ENCODE measurements at places on chromosomes 4 and X.

DNA sequence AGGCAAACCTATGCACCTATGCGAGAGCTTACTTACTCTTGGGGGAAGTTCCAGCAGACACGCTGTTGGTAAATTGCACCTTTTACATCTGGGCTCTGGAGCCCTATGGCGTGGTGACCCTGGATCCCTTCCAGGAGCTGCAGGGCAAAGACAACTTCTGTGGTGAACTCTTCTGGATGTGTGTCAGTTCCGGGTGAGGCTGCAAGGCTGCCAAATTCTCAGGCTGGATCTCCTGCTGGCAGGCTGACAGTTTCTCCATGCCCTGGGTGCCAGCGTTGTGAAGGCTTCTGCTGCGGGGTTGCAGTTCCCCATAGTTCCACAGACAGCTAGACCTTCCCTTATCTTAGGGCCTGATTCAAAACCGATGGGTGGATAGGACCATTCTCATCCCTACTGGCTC lies 37.9 kb downstream of the RAP2C start:
- no peak for DNase-seq

DNA sequence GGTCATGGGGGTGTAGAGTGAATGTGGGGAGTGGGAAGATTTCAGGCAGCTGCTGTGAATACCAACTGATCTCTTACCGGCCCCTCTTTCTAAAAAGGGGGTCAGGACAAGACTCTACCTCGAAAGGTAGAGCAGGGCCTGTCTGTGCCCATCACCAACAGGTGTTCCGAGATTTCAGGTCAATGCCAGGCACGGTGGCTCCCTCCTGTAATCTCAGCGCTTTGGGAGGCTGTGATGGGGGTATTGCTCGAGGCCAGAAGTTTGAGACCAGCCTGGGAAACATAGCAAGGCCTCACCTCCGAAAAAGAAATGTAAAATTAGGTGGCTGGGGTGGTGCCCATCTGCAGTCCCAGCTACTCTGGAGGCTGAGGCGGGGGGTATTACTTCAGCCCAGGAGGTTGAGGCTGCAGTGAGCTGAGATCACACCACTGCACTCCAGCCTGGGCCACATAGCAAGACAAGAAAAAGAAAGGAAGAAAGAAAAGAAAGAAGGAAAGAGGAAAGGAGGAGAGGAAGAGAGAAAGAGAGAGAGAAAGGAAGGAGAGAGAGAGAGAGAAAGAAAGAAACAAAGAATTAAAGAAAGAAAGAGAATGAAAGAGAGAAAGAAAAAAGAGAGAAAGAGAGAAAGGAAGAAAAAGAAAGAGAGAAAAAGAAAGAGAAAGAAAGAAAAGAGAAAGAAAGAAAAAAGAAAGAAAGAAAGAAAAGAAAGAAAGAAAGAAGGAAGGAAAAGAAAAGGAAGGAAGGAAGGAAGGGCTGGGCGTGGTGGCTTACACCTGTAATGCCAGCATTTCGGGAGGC lies 50.1 kb downstream of the CRLF2 start:
- DNase-seq = no peak

- DNase-seq = no peak
Measured at GRCh38 chrX:129649268-129650182, 5.2 kb downstream of the APLN start.

DNA sequence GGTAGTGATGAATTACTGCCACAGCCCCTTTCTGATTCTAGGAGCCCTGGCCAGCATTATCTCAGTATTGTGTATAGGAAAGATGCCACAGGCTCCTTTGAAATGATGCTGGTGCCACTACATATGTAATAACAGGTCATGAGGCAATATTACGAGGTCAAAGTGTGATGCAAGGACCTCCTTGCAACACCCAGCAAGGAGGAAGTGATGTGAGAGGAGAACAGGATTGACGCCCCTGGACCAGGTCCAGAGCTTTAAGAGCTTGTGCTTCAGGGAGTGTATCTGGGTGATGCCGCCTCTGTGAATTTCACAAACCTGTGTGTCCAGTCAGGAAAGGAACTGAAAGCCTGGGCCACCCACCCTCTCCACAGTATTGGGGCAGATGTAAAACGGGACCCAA lies 261.8 kb downstream of the MID1IP1 start:
- DNase-seq = no peak

GRCh38 chr4:16154451-16154850 lies 70.6 kb upstream of the PROM1 start:
- no peak for DNase-seq

GRCh38 chr4:122624205-122624604 lies 3.3 kb upstream of the IL21 start:
- no peak for DNase-seq

GRCh38 chr4:165699055-165699454 lies 174.0 kb upstream of the TLL1 start:
- no peak for DNase-seq

GRCh38 chr4:66565801-66566200 lies 895.5 kb upstream of the EPHA5 start:
- DNase-seq = peak; percentile 81

- DNase-seq = no peak
Measured at GRCh38 chr4:118774321-118774720, 61.6 kb downstream of the SEC24D start.

DNA sequence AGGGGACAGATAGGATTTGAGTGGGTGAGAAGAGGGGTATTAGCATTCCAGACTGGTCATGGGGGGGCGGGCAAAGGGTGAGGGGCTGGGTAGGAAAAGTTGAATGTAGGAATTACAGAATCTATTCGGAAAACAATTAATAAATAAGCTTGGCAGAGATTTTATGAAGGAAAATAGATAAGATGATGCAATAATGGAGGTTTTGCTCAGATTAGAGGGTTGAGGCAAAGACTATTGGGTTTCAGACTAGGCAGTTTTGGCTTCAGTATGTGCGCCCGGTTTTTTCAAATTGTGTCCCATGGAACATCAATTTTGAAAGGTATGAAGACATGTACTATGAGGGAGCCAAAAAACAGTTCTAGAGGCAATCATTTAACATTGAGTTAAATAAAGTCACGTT lies 410.6 kb downstream of the SPRY1 start:
- DNase-seq = no peak

- DNase-seq = no peak
Measured at GRCh38 chr4:3681191-3681590, 85.0 kb upstream of the ADRA2C start.

GRCh38 chrX:104309169-104309568 lies 54.4 kb upstream of the ESX1 start:
- no peak for DNase-seq

GRCh38 chr4:2797545-2798305 lies 4.8 kb downstream of the SH3BP2 start:
- no peak for DNase-seq

GRCh38 chr4:68466185-68466584 lies 18.9 kb downstream of the TMPRSS11E start:
- peak; percentile 68 for DNase-seq

- DNase-seq = no peak
Measured at GRCh38 chrX:96707804-96708203, 23.2 kb downstream of the DIAPH2 start.

GRCh38 chrX:26414534-26414933 lies 198.6 kb downstream of the MAGEB5 start:
- no peak for DNase-seq

DNA sequence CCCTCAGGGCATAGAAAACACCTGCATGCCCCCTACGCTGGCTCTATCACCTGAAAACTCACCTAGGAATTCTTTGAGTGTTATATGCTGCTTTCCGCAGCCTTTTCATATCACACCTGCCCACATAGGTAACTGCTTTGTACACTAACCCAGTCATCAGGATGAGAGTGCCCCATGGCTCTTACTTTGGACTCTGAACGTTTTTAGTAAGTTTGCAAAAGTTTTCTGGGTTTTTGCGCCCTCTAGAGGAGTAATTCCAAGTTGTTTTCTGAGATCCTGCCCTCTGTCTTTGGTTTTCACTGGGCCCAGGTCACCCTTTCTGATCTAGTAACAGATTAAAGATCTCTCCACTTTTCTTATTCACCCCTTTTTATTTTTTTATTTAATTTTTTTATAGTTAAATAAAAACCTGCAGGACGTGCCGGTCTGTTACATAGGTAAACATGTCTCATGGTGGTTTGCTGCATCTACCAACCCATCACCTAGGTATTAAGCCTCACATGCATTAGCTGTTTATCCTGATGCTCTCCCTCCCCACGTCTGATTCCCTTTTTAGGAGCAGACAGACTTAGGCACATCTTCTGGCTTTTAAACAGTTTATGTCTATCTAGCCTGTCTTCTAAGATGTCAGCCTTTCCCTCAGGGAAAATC lies 139.2 kb downstream of the NWD2 start:
- peak; percentile 13 for DNase-seq

DNA sequence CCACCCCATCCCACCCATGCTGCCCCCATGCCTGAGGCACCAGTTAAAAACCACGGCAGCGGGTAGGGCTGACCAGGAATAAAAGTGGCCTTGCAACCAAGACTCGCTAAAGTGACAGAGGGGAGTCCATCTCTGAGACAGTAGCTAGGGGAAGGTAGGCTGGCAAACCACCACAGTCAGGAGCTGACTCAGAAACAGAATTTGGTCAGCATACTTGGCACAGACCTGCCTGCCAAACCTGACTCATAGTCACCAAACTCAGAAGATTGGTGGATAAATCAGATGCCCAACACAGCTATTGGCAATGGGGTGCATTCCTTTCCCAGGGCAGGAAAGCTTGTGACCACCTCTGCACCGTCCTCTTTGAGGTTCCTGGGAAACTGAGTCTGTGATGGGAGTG lies 193.8 kb downstream of the BCOR start:
- peak; percentile 54 for DNase-seq

DNA sequence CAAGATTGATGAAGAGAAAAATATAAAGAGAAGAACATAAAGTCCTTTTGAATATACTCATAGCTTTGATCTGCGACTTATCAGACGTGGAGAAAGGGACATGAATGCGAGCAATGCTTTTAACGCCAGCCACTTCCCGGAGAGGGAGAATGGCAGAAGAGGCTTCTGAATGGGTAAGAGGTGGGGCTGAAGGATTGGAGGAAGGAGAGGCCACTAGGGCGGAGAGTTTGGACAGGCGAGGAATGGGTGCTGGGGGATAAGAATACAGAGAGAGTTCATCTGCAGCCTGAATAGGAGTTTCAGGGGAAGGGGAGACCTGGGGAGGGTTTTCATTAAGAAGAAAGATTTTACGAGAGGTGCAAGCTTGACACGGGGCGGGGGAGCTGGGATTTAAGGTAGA lies 2534.9 kb downstream of the PCDH7 start:
- DNase-seq = no peak
